ENCODE measurements at places on chromosomes 4 and X.

- DNase-seq = no peak
Measured at GRCh38 chr4:140234697-140235060, 80.7 kb upstream of the MAML3 start.

DNA sequence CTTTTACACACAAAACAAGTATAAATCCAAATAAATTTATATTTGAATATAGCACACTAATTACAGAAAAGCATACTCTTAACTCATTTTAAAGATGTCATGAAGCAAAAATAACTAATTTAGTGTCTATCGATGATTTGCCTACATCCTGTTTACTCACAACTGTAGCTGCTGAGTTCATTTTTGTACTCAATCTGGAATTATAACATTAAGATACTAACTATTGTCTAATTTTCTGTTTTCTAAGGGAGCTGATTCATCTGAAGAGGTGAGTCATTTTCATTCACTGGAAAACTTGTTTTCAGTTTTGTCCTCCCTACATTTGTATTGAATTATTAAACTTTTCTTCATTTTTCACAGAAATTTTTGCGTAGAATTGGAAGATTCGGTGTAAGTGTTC is 3.7 kb downstream of the STATH start:
- no peak for DNase-seq

- DNase-seq = no peak
Measured at GRCh38 chrX:13652287-13652793, 601 bp upstream of the TCEANC start.

GRCh38 chr4:53183754-53184153 is 182.1 kb downstream of the SCFD2 start:
- no peak for DNase-seq

GRCh38 chr4:122671919-122672490 is 51.1 kb upstream of the IL21 start:
- no peak for DNase-seq

DNA sequence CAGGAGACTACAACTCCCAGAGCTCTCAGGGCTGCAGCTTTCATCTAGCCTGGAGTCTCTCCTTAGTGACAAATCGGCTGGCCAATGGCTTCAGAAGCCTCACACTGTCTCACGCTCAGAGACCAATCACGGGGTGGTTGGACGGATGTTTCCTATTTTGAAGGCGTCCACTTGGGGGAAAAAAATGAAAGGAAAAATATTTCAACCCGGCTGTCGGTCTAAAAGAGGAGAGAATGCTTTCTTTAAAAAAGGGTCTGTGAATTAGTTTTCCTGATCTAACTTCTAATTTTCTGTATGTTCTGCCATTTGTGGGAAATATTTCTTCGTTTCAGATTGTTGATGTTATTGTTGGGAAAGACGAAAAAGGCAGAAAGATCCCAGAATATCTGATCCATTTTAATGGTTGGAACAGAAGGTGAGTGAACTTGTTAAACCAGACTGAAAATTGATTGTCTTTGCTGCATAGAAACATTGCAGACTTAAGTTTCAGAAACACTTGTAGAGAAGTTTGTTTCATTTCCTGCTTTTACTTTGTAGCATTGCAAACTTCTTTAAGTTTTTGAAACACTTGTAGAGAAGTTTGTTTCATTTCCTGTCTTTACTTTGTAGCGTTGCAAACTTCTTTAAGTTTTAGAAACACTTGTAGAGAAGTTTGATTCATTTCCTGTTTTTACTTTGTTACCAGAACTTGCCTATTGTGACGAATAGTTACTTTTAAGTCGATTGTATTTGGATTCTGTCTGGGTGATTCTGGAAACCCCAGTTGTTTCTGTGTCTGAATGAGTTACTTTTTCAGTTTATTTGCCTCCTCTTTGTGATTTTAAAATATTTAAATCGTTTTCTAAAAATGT is 1.6 kb downstream of the MSL3 start:
- peak; percentile 76 for DNase-seq

DNA sequence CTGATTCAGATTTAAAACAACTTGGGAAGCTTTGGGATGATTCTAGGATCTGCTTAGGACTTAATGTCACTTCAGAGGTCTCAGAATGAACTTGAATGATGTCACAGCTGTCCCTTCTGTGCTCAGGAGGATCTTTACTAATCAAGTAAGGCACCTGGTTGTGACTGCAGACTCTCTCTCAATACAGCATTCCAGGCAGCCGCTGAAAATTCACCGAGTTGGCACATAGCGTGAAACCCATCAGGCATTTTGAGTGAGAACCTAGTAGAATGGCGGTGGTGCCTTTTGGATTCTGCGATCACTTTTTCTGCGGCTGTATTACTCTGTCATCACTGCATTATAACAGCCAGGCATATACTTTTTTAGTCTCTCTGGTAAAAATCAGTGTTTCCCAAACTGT is 16.5 kb downstream of the SNX25 start:
- DNase-seq = no peak

GRCh38 chrX:110407910-110408545 is 49.4 kb downstream of the RTL9 start:
- DNase-seq = peak; percentile 17

DNA sequence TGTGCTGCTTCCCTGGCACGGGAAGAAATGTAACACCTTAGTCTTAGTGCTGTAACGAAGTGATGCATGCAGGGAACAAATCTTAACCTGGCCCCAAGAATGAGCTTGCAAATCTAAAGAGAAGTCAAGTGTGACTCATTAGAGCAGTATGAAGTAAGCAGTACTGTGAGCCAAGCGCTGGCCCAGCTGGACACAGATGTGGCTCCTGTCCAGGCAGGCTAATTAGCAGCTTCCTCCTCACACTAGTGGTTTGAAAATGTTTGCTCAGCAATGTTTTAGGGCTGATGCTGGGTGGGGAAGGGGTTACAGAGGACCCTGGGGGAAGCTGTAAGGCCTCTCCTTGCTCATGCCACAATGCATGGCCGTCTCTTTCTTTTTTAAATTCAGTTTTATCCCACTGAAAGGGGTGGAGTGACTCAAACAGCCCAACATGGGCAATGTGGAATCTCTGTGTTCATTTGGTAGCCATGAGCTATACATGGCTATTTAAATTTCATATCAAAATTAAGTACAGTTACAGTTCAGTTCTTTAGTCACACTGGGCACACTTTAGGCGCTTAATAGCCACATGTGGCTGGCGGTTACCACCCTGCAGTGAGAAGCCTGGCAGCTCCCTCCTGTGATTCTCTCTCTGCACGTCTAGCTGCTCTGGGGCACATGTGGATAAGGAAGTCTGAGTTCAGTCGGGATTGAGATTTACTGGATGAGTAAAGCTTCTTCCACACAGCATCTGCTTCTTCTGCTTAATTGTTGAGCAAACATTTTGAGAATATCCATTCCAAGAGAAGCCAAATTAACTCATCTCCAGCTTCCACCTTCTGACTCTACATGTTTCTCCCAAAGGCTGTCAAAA is 48.8 kb downstream of the MAP7D2 start:
- peak; percentile 20 for DNase-seq

DNA sequence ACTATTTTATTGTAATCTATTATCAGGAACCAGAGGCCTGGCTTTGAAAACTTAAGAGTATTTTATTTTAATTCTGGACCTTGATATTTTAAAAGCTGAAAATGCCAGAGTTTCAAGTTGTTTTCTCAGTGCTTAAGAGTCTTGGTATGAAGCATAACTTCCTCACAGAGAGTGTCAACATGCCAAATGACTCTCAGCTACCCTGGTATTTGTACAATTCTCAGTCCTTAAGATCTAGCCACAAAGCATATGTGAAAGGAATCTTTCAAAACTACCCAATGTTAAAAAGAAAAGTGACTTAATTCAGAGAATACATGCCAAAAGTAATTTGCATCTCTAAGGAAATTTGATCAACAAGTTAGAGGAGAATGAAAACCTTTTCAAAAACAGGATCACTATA is 171.9 kb downstream of the DKK2 start:
- no peak for DNase-seq

- DNase-seq = peak; percentile 60
Measured at GRCh38 chrX:30888526-30889146, 418 bp downstream of the TAB3 start.

- DNase-seq = no peak
Measured at GRCh38 chr4:15920723-15921591, 17.6 kb downstream of the FGFBP1 start.

DNA sequence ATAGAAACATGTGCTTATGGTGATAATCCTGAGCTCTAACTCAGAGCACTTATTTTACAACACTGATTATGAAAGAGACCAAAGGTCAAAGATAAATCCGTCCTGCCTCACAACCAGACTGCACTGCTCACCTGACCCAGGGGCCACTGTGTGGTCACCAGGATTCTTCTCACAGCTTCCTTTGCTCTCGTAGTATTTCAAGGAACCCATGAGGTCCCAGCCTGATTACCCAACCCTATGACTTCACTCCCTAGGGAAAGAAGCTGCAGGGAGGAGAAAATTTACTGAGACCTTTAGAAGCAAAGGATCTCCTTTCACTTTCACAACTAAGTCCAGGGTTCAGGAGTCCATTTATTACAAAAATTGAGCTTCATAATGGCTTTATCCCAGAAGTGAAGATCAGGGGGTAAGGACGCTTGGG is 9.6 kb downstream of the SLC25A5 start:
- DNase-seq = no peak

DNA sequence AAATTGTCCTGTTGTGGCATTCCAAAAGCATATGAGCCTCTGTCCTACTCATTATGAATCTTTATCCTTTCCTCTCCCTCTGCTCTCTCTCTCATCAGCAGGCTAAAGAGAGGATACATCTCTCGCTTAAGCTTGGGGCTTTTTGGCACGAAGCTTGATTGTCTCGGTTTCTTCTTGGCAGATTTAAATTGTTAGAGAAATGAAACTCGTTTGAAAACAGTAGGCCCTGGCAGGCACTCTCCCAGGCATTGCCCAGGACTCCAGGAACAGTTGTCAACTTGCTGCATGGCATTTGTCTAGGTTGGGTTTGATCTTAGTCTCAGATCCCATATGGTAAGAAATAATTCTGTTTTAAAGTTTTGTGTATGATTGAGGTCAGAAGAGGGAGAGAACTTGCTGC is 35.5 kb downstream of the NAA11 start:
- DNase-seq = no peak

- DNase-seq = no peak
Measured at GRCh38 chrX:133215747-133216146, 2.4 kb downstream of the TFDP3 start.

GRCh38 chr4:122583906-122584305 is 37.0 kb downstream of the IL21 start:
- DNase-seq = no peak

DNA sequence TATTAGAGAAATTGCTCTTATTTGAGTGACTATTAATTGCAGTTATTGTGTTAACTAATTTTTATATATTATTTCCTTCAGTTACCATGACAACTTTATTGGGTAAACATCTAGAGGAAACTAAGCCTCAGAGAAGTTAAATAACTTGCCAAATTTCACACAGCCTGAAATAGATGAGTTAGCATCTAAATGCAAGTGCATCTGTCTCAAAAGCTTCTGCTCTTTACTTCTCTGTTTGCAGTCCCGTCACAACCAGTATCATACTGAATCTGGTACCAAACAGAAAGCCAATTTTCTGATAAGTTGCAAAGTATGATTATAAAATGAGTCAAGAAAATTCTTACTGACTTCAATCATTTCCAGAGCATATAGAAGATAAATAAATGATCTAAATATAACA is 1544.9 kb upstream of the PCDH7 start:
- DNase-seq = no peak

- DNase-seq = no peak
Measured at GRCh38 chr4:156038772-156039171, 85.1 kb upstream of the CTSO start.

DNA sequence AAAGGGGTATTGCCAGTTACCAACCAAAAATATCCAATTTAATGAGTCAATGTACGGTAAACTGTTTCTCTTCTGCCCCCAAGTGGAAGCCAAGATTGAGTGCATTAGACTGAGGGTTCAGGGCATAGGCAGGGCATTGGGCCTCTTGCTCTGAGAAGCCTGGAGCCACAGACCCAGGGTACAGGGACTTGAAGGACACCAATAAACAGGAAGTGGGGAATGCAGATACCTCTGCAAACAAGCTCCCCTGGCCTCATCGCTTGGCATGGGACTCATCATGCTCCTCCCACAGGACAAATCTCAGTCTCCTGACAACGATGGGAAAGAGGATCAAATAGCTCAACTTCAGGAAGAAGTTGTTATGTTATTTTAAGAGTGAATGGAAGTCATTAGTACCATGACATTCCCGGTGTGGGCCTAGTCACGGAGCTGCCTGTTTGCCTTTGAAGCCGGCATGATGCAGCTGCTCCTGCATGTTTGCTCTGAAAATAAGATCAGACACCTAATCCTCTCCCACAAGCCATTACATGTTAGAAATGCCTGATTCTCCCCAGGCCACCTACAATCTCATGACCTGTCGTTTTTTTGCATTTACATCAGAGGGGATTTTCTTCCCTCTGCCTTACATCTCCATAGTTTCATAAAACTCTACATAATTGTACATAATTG is 224.2 kb downstream of the RCHY1 start:
- peak; percentile 29 for DNase-seq

- DNase-seq = no peak
Measured at GRCh38 chr4:47483745-47484144, 1.3 kb upstream of the ATP10D start.

DNA sequence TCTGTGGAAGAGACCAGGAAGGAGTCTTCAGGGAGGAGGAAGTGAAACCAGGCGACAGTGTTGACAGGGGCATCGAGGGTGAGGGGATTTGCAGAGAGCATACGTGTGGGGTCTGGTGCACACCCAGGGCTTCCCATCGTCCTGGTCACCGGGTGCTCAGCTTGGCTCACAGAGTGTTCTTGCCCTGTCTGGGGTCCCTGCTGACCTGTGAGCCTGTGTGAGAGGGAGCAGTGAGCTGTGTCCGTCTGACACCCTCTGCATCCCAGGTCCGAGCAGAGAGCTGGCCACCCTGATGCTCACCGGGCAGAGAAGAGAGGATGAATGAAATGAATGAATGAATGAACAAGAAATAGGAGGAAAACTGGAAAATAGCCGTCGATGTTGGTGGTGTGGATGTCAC is 46.5 kb downstream of the CPZ start:
- no peak for DNase-seq

Data from GM06990 (cell line).